ENCODE measurements at places on chromosomes 12 and 14.

DNA sequence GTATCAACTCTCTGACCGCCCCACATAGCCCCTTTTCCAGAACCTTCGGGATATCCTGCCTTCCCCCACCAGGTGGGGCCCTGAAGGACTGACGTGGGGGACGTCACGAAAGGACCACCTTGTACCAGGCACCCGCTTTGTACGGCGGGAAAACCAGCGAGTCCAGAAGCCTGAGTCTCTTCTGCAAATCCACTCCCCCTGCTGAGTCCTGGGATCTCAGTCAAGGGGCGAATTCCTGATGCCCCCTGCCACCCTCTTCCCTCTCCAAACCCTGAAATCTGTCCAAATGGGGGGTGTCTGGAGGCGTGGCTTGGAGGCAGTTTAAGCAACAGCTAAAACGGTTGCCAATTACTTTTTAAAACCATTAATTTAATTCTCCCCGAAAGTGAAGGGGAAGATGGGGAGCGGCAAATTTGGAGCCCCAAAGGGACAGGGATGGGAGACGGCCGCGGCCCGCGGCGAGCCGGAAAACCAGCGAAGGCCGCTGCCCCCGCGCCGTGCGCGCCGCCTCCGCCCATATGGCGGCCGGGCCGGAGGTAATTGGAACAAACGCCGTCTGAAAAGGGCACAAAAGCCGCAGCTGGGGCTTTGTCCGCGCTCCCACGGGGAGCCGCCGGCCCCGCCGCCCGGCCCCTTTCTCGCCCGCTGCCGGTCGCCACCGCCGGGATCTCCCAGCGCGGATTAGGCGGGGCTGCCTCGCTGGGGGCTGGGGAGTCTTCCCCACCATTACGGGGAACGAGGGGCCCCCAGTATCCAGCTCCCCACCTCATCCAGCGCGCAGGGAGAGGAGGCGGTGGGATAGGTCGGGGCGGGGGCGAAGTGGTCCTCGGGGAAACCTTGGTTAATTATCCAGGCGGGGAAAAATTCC is 6.6 kb downstream of the LHX5 start:
- DNase-seq: no peak
- peaks cover 60% of the 10 kb centered on the region for H3K27me3 ChIP-seq
- no peak overlapping the region for H3K4me3 ChIP-seq
- peaks cover 31% of the 10 kb centered on the region for H3K4me1 ChIP-seq
- no peak overlapping the region for H3K27ac ChIP-seq

DNA sequence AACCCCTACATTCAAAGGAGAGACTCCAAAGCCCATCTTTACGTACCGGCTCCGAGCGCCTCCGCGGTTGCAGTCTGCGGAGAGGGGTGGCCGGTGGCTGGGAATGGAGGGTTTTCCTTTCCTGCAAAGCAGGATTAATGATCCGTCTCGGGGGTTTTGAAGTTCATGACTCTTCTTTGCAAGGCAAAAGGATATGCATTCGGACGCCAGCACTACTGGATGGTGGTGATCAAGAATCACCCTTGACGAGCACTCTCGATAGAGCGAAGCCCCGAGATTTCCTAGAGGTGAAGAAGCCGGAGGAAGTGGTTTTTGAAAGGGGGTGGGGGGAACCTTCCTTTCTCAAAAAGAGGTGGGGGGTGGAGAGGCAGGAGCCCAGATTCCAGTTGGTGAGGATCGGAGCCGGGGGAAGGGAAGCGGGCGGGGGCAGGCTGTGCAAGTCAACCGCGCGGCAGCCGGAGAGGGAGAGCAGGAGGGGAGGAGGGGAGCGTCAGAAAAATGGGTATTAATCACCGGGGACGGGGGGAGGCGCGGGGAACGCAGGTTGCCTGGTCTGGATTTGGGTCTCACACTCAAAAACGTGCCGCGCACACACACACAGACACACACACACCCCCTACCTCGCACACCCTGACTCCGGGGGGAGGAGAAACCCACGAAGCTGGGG is at the start of gene GRIN2B:
GRIN2B (minus strand) TSS at position 307 of the 667 bp plus-strand sequence. CDS start 115,394 bp downstream, outside the sequence.
- peaks cover 4% of the 10 kb centered on the region for H3K4me1 ChIP-seq
- H3K36me3 ChIP-seq: peaks cover 1% of the 10 kb centered on the region

GRCh38 chr14:75976826-75977581 is 4.8 kb downstream of the TGFB3 start:
- H3K27me3 ChIP-seq: no peaks in the 10 kb centered on the region
- no peak for DNase-seq
- no peak overlapping the region for H3K4me3 ChIP-seq
- H3K36me3 ChIP-seq: no peaks in the 10 kb centered on the region
- H3K4me1 ChIP-seq: peaks cover 32% of the 10 kb centered on the region
- H3K27ac ChIP-seq: no peak overlapping the region

DNA sequence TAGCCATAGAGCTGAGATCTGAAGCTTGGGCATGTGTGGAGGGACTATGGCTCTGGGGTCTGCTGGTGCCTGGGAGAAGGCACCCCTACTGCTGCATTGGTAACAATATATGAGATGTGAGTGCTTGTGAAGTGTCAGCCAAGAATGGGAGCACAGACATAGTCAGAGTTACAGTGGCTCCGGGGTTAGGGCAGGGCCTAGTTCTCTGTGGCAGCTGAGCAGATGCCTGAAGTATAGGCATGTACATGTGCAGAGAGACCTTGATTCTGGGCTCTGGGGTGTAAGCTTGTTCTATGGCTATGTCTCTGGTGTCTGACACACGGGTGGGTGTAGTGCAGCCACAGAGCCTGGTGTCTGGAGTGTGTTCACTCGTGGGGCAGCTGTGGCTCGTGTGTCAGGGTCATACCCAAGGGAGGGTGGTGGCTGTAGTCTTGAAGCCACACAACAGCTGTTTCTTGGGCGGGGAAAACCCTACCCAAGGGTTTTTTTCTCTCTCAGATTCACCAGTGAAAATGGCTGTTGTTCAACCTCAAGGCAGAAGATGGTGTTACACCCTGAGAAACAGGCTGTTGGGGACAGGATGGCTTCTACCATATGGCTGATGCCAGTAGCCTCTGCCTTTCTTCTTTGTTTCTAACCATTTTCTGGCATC is 11.9 kb upstream of the TCL1A start:
- H3K36me3 ChIP-seq: no peaks in the 10 kb centered on the region
- H3K4me3 ChIP-seq: no peak overlapping the region
- no peak for DNase-seq
- no peaks in the 10 kb centered on the region for H3K4me1 ChIP-seq

- H3K4me1 ChIP-seq: peaks cover 86% of the 10 kb centered on the region
- H3K36me3 ChIP-seq: peaks cover 63% of the 10 kb centered on the region
- peak overlapping the region; percentile 27 for H3K4me3 ChIP-seq
- H3K27ac ChIP-seq: peak overlapping the region; percentile 85
Measured at GRCh38 chr14:101827286-101827685, 65.8 kb downstream of the PPP2R5C start.

GRCh38 chr12:12315838-12316237 is 34.2 kb downstream of the MANSC1 start:
- H3K36me3 ChIP-seq: no peaks in the 10 kb centered on the region
- H3K4me1 ChIP-seq: peaks cover 3% of the 10 kb centered on the region
- no peak overlapping the region for H3K27ac ChIP-seq

GRCh38 chr14:51487848-51488247 is 163.9 kb upstream of the FRMD6 start:
- no peak overlapping the region for H3K27ac ChIP-seq
- no peaks in the 10 kb centered on the region for H3K4me1 ChIP-seq
- no peak overlapping the region for H3K4me3 ChIP-seq
- H3K27me3 ChIP-seq: no peaks in the 10 kb centered on the region
- H3K36me3 ChIP-seq: no peaks in the 10 kb centered on the region
- no peak for DNase-seq

DNA sequence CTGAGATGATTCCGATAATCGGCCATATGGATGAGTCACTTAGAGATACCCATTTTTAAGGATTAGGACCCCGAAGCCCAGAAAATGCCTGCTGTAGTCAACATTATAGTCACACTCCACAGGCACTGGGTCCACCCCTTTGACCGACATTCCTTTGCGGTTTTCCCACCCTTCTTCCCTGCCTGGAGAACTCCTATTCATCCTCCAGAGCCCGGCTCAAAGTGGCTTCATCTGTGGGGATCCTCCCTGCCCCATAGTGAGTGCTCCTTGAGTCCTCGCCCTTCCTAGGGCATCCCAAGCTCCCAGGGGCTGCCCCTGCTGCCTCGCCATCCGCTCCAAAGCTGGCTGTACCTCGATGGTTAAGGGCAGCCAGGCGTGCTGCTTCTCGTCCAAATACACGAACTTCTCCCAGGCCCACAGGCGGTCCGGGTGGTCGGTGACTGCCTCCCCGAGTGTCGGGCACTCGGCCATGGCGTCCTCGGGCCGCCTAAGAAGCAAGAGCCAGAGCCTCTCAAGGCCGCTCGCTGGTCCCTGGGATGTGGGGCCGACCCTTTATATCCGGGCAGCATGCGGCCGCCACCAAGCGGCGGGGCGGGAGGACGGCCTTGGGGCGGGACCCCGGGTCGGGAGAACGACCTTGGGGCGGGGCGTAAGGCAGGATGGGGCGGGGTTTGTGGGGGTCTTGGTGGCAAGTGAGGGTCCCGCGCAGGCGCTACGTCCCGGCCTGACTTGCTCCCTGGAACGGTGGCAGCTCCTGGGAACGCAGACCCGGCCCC is at the start of gene TCL1A:
TCL1A (minus strand) TSS at position 530 of the 776 bp plus-strand sequence; CDS start at position 471, 59 bp downstream.
- H3K4me1 ChIP-seq: no peaks in the 10 kb centered on the region
- no peak for DNase-seq
- peaks cover 18% of the 10 kb centered on the region for H3K27me3 ChIP-seq
- no peak within 1 kb of the TSS for H3K4me3 ChIP-seq
- H3K27ac ChIP-seq: no peak within 1 kb of the TSS
- H3K36me3 ChIP-seq: no peaks in the 10 kb centered on the region

- H3K27me3 ChIP-seq: no peaks in the 10 kb centered on the region
- no peak overlapping the region for H3K4me3 ChIP-seq
- DNase-seq: no peak
- H3K4me1 ChIP-seq: peaks cover 5% of the 10 kb centered on the region
- H3K27ac ChIP-seq: no peak overlapping the region
Measured at GRCh38 chr12:43816168-43816567, 10.1 kb upstream of the TWF1 start.

GRCh38 chr14:88030079-88030478 is 25.1 kb downstream of the GPR65 start:
- peaks cover 49% of the 10 kb centered on the region for H3K4me1 ChIP-seq
- H3K36me3 ChIP-seq: no peaks in the 10 kb centered on the region
- H3K27me3 ChIP-seq: no peaks in the 10 kb centered on the region

DNA sequence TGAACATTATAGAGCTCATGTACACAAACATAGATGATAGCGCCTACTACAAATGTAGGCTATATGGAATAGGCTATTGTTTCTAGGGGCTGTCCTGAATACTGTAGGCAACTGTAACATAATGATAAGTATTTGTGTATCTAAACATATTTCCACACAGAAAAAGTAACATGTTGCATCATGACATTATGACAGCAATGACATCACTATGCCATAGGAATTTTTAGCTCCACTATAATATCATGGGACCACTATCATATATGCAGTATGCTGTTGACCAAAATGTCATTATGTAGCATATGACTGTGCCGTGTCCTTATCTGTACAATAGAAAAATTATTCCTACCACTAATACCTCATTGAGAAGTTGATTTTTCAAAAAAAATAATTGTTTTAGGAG is 96.7 kb upstream of the SSTR1 start:
- H3K27me3 ChIP-seq: no peaks in the 10 kb centered on the region
- DNase-seq: no peak
- peaks cover 8% of the 10 kb centered on the region for H3K4me1 ChIP-seq
- H3K27ac ChIP-seq: no peak overlapping the region

DNA sequence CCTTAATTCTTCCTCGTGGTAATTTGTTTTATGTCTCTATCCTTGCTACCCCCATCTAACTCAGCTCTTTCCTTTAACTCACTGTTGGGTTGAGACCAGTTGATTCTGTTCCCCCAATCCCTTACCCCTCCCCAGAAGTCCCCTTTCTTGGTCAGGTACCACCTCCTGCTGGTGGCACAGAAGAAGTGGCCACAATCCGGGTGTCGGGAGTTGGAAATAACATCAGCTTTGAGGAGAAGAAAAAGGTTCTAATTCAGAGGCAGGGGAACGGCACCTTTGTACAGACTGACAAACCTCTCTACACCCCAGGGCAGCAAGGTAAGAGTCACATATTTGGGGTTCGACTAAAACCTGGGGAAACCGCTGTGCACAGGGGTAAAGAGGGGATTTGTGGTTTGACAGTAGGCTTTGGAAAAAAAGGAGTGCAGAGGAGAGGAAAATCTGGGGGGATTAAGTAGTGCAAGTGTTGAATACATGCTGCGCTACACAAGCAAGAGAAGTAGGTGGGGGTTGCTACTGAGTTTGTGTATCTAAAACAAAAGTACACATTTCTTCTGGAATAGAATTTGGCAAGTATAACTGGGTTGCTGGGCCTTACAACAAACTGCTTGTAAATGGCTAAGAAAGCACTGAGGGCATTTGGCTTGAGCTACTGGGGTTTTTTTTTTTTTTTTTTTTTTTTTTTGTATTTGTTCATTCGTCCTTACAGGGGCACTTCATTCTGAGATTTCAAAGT is 1.3 kb downstream of the A2ML1 start:
- H3K36me3 ChIP-seq: no peaks in the 10 kb centered on the region
- peaks cover 3% of the 10 kb centered on the region for H3K4me1 ChIP-seq
- no peak overlapping the region for H3K4me3 ChIP-seq
- DNase-seq: no peak

DNA sequence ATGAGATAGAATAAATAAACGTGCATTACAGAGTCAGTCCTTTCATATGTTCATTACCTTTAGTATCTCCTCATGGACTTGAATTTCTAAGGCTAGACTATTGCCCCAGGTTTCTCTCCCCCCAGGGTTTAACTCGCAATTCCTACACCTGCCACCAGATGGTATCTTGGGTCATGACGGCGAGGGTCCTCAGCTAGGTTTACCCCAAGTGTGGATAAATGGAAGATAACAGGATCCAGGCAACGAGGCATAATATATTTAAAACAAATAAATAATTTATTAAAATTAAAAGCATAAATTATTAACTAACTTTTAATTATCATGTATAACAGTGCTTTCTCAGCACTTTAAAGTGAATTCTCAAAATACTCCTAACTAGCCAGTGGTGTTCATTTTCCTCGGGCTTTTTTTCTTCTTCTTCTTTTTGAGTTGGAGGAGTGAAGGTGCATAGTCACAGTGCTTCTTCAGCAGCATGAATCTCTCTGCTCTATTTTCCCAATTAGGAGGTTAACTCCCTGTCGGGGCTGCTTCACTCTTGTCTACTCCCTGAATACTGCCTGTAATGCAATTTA is 243.5 kb upstream of the CAND1 start:
- H3K27ac ChIP-seq: no peak overlapping the region
- H3K27me3 ChIP-seq: peaks cover 2% of the 10 kb centered on the region
- no peaks in the 10 kb centered on the region for H3K4me1 ChIP-seq
- H3K36me3 ChIP-seq: no peaks in the 10 kb centered on the region

- H3K36me3 ChIP-seq: peaks cover 25% of the 10 kb centered on the region
- H3K4me3 ChIP-seq: no peak overlapping the region
- no peak for DNase-seq
- H3K4me1 ChIP-seq: peaks cover 14% of the 10 kb centered on the region
Measured at GRCh38 chr12:14921218-14921617, 17.1 kb downstream of the ERP27 start.

- H3K27me3 ChIP-seq: no peaks in the 10 kb centered on the region
- H3K27ac ChIP-seq: no peak overlapping the region
- no peak overlapping the region for H3K4me3 ChIP-seq
- no peak for DNase-seq
- peaks cover 8% of the 10 kb centered on the region for H3K36me3 ChIP-seq
Measured at GRCh38 chr14:20247646-20248246, 8.7 kb downstream of the OR11H4 start.

- H3K4me1 ChIP-seq: peaks cover 5% of the 10 kb centered on the region
- peaks cover 8% of the 10 kb centered on the region for H3K27me3 ChIP-seq
- no peak overlapping the region for H3K4me3 ChIP-seq
- H3K27ac ChIP-seq: no peak overlapping the region
Measured at GRCh38 chr14:93880021-93880820, 46.9 kb upstream of the FAM181A start.

GRCh38 chr12:50197297-50197727 is 30.1 kb upstream of the CERS5 start:
- H3K4me3 ChIP-seq: no peak overlapping the region
- H3K27ac ChIP-seq: no peak overlapping the region
- H3K36me3 ChIP-seq: peaks cover 45% of the 10 kb centered on the region
- DNase-seq: no peak
